Esophagus muscularis mucosa (tissue), 4 donors: ENCODE measurements at places on chromosomes 7 and 10.

GRCh38 chr7:90212149-90212495, 582 bp downstream of the STEAP2 start:
- no peak for DNase-seq

GRCh38 chr10:48316236-48316635, 9.8 kb downstream of the MAPK8 start:
- DNase-seq = no peak

DNA sequence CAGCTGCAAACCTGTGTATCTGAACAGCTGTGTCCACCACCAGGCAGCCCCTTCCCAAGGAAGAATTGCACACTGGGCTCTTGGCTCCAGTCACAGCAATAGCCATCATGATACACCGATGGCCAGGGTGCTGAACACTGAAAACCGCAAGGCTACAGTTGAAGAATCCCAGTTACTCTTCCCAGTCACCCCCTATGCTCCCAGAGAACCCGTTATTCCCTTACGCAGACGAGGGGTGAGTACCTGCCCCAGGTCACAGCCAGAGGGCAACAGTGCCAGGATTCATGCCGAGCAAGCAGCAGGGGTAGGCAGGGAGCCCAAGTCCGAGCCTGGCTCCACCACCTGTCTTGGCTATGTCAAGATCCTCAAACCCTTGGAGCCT, 57.8 kb downstream of the RASGEF1A start:
- no peak for DNase-seq

DNA sequence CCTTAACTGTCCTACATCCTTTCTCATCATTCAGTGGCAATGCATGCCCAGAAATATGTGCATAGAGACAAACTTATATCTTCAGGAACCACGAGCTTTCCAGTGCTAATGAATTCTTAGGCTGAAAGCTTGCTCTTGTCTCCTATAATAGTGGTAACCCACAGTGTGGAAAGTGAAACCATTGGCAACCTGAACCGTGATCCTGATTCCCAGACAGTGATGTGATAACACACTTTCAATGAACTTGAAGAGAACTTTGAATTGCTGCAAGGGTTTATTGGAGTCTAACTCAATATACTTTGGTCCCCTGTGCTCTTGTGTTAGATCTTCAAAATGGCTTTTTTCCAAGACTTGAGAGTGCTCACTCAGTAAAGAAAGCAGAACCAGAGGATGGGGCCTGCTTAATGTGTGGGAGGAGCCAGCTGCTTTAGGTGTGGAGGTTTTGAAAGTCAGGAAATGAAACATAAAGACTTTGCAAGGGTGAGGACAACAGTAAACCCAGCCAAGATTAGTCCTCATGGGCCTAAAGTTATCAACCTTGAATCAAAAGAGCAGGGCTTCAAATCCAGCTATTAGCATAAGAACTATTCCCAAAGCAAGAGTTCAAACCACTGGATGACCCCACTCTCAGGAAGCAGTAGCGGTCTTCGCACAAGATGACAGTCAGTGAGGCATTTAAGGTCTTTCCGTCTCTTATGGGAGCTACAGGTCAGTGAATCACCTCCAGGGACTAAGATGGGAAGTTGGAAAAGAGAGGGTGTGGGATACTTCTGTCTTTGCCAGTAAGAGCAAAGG, 332.4 kb upstream of the NRP1 start:
- DNase-seq = no peak
